Amniotic stem cell (primary cell): ENCODE measurements at places on chromosomes 2 and 18.

- DNase-seq: no peak
Measured at GRCh38 chr2:235270956-235271355, 222.9 kb upstream of the AGAP1 start.

DNA sequence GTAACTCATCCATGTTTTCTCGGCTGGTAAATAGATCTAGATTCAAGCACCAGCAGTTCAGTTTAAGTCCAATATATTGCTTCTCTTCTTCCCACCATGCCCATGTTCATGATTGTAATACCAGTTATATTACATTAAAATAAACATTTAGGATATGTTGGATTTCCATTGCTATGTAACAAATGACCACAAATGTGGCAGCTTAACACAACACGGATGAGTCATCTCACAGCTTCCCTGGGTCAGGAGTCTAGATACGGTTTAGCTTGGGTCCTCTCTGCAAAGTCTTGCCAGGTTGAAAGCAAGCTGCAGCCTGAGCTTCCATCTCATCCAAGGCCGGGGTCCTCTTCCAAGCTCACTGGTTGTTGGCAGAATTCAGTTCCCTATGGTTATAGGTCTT lies 39.4 kb upstream of the SMAD2 start:
- DNase-seq: no peak

- no peak for DNase-seq
Measured at GRCh38 chr2:37838541-37839167, 86.4 kb upstream of the RMDN2 start.

- DNase-seq: no peak
Measured at GRCh38 chr2:195106681-195107380, 550.2 kb upstream of the SLC39A10 start.

- DNase-seq: no peak
Measured at GRCh38 chr2:220147161-220148038, 520.0 kb downstream of the SLC4A3 start.

DNA sequence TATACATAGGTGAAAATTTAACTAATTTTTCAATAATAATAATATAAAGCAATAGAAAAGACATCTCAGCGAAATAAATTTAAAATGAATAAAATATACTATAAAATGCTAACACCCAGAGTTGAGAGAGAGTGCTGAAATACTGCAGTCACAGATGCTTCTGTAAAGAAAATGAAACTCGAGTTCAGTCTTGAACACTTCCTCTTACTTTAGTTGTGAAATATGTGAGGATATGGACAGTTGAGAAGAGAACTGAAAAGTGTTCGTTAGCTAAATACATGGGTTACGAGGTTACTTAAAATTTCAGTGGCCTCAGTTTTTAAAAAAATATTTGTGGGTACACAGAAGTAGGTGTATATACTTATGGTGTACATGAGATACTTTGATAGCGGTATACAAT lies 106.8 kb downstream of the DNAH7 start:
- DNase-seq: no peak

DNA sequence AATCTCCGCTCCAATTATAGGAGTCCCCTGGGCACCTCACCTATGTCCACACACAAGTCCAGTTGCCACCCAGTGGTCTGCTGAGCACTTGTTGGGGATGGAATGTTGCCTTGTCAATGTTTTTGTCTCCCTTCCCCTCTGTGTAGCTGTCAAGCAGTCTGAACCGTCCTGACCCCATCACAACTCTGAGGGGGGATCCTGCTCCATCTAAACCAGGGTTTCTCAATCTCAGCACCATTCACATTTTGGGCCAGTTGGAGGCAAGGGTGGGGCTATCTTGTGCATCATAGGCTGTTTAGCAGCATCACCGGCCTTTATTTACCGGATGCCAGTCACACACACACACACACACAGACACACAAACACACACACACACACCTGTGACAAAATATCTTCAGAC lies 53.0 kb downstream of the CYP26B1 start:
- DNase-seq: no peak

GRCh38 chr2:107384422-107384821 lies 442.3 kb upstream of the RGPD4 start:
- DNase-seq: no peak

DNA sequence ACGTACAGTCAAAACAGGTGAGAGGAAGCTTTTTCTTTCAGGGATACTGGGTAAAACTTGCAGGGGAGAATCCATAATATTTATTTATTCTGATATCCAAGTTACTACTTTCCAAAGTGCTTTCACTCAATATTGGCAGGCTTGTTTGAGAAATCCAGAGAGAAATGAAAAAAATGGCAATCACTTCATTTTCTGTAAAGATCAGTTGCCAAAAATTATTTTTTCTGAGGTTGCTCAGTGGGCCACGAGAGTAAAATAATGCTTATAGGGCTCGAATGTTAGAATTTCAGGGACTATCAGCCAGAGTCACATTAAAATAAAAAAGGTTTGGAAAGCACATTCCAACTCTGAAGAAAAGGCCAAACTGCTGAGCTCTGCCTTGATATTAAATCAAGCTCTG lies 324.6 kb upstream of the RND3 start:
- DNase-seq: no peak

- DNase-seq: peak; percentile 26
Measured at GRCh38 chr2:17309741-17310339, 208.4 kb downstream of the RAD51AP2 start.

GRCh38 chr2:223815884-223816570 lies 21.4 kb downstream of the AP1S3 start:
- DNase-seq: no peak

DNA sequence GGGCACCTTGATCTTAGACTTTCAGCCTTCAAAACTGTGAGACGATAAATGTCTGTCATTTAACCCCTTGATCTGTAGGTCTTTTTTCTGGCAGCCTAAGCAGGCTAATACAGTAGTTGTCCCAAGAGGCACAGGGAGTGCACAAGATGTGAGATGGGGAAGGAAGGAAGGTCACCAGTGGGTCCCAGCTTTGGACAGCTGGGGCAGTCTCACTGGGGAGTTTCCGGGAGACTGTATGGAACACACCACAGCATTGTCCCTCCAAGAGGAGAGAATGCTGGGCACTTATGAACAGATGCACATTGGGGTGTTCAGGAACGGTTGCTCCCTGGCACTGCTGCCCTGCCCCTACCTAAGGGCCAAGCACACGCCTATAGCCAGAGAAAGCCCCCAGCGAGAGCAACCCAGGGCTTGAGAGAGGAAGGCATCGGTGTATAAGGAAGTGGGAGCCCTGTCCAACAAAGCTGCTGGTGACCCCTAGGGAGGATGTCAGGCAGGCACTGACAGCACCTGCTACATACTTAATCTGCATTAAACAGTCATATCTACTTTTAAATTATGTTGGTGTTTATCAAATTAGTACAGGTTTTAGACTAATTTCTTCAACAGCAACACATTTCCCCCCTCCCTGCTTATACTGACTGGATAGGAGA lies 11.6 kb upstream of the NCK2 start:
- no peak for DNase-seq

DNA sequence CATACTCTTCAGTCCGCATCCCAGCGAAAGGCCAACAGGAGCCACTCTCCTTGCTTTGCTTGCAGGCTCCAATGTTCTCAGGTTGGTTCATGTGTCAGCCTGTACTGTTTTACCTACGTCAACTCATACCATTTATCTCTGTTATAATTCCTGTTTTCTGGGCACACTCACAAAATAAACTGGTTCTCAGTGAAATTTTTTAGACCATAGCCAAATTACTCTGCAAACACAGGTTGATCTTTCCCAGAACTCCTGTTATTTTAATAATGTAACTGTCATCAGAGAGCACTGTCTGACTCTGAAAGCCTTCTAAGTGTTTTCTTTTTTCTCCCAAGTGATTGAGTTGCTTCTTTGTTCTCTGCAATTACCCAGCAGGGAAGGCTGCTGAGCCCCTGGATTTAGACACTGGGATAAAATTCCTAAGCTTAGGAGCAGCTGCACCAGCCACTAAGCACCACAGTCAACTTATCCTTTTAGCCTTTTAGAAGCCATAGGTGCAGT lies 111.6 kb upstream of the PIEZO2 start:
- no peak for DNase-seq

GRCh38 chr18:3722649-3723433 lies 272.9 kb downstream of the TGIF1 start:
- no peak for DNase-seq

- DNase-seq: no peak
Measured at GRCh38 chr18:6010284-6010683, 115.0 kb upstream of the TMEM200C start.

DNA sequence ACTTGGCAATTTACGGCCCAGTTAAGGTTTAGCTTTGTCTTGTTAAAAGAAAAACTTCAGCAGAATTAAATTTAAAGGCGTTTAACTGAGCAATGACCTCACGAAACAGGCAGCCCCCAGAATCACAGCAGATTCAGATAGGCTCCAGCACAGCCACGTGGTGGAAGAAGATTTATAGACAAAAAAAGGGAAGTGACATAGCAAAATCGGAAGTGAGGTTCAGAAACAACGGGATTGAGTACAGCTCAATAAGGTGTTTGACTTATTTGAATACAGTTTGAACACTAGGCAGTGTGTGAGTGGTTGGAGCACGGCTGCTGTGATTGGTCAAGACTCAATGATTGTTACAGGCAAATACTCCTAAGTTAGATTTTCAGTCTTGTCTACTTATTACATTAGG lies 79.8 kb downstream of the MOGAT1 start:
- no peak for DNase-seq

DNA sequence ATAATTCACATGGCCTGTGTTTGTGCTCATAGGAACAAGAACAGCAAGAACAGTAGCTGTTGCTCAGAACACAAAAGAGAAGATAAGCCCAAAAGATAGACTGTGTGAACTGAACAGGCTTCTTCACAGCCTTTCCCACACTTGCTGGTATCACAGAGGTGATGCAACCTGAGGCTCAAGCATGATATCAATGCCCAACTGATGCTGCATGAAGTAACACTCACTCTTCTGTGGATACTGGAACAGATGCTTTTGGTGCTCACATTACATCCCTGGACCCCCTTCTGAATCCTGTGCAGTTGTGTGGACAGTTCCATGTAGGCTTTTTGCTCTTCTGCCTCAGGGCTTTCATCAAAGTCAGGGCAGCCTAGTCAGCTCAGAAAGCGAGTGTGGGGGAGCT lies 88.4 kb upstream of the RND3 start:
- no peak for DNase-seq

DNA sequence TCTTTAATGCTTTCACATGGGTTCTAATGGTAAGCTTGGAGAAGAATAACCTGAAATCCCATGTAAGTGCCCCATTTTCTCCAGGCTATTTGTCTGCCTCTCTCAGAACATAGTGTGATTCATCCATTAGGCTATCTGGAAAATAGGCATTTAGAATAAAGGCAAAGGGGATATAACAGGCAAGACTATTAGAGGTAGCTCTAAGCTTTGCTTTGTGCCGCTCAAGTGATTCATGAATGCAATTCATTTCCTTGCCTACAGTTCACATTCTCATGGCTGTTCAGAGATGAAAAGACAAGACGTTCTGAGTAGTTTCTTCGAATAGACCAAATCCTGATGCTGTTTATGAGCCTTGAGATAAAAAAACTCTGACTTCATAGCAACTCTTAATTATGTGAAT lies 101.7 kb downstream of the ANKRD44 start:
- no peak for DNase-seq

GRCh38 chr2:129229196-129229595 lies 750.3 kb upstream of the RAB6C start:
- DNase-seq: no peak

DNA sequence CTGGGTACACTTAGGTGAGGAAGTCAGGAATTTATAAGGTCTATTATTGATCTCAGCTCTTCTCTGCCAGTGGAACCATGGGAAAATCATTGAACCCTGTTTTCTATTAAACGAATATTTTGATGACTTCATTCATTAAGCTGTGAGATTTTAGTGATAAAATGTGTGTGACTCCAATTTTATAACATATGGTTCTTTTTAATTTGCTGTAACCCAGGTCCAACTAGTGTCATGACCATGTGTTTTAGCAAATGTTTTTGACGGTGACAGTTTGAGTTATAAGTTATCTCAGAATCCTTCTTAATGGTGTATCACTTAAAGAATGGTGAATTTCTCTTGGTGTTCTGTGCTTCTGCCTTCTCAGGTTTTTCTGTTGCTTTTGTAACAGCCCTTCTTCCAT lies 213.1 kb downstream of the MCFD2 start:
- no peak for DNase-seq

- no peak for DNase-seq
Measured at GRCh38 chr2:207807516-207807915, 37.8 kb upstream of the FZD5 start.

GRCh38 chr2:15511686-15512085 lies 49.4 kb downstream of the NBAS start:
- no peak for DNase-seq

GRCh38 chr18:55523001-55523400 lies 65.0 kb downstream of the TCF4 start:
- DNase-seq: no peak

GRCh38 chr2:168185583-168186274 lies 61.7 kb downstream of the STK39 start:
- no peak for DNase-seq

DNA sequence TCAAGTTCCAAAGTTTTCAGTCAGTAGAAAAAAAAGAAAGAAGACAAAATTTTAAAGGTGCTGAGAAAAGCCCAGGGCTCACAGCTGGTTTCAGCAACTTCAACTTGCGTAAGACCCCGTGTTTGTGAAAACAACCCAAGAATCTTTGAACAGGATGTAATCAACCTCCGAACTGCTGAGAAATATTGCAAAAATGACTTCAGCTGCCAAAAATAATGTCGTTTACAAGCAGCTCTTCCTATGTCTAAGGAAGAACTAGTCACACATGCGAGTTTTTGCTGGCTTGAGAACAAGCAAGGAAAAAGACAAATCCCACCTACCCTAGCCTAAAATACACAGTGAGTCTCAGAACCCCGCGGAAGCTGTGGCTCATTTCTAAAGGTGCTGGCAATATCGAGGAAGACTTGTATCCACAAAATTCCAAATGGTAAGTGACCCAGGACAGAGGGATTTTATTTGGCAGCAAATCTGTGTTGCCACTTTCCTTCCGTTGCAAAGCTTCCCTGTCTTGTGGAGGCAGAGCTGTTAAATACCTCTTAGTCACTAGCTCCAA lies 59.8 kb upstream of the SLC8A1 start:
- DNase-seq: no peak

GRCh38 chr2:233979748-233980147 lies 62.6 kb downstream of the TRPM8 start:
- DNase-seq: no peak

DNA sequence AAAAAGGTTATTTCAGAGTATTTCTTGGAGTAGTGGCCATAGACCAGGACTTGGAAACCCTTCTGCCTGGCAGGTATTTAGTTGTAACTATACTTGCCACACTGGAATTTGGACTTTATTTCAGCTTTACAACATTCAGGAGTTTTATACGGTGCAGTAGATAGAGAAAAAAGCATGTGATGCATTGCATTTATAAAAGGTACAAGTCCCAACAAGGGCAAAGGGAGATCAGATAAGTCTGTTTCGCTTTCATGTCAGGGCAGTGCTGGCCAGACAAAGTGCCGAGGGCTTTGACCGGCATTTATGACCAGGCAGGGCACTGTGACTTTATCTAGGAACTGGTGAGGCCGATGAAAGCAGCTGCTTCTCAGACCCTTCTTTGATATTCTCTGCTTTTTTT lies 145.4 kb downstream of the RTN4 start:
- no peak for DNase-seq
